ENCODE measurements at places on chromosomes 16 and 17. TPM values are rescaled to one million over a fixed set of nuclear protein-coding genes. Genes with fewer than 3 reads are reported as not detected.

Gene SLC16A5
- 18.2 TPM for total RNA-seq

Gene NOD2
- 2.0 TPM for total RNA-seq

- no peak for DNase-seq
Measured at GRCh38 chr16:13108126-13108525, 206.7 kb downstream of the SHISA9 start.

DNA sequence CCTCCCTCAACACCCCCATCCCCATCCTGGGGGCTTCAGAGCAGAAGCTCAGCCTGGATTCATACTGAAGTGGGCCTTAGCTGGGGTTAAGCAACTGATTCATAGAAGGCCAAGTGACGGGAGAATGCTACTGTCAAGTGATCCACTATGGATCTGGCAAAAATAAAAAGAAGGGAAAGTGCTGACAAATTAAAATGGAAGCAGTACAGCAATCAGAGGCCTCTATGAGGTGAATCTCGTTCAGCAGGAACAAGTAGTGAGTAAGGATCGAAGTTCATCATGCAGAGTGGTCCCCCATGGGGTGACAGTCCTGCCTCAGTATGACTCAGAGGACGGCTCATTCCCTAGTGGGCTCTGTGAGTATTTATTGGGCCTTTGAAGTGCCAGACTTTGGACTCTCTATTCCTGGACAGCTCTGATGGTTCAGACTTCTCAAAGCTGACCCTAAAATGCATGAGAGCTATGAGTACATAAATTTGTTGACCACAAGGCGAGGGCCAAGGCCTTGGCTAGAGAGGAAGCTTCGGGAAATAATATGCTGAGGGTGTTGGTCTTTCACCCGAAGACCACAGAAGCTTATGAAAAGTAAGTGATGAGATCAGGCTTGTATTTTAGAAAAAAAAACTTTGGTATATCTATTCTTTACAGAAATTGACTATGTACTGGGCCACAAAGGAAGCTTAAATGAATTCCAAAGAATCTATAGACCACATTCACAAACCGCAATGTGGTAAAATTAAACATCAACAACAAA lies 5.3 kb upstream of the NSMCE1 start:
- no peak for DNase-seq

- DNase-seq = no peak
Measured at GRCh38 chr17:61467416-61468262, 15.4 kb downstream of the TBX4 start.

- no peak for DNase-seq
Measured at GRCh38 chr17:45370949-45371413, 54.2 kb upstream of the MAP3K14 start.

GRCh38 chr17:152860-153420 lies 15.6 kb downstream of the SCGB1C2 start:
- no peak for DNase-seq

Measured in mucosa of descending colon (tissue), 3 donors.